LHCN-M2 (cell line): ENCODE measurements at places on chromosomes 5 and 9. TPM values are rescaled to one million over a fixed set of nuclear protein-coding genes. Genes with fewer than 3 reads are reported as not detected.

DNA sequence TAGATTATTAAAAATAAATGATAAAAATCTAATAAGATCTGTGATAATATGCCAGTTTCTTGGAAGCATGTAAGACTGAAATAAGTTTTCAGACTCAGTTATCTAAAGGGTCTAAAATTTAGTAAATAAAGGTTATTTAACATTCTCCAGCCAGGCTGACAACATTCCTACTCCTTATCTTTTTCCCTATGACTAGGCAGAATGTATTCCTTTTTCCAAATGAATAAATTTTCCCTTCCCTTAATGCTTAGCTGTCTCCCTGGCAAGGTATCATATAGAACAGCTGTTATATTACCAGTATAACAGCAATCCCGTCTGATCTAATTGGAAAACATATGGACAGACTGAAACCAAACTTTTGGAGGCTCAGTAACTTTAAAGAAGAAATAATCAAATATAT is 13.0 kb downstream of the MEGF9 start:
- no peak for DNase-seq

The SPRY4 gene
- 25.6 and 36.4 TPM in 2 replicates for total RNA-seq

GRCh38 chr9:94921092-94921471 is 194.6 kb downstream of the AOPEP start:
- peak; percentile 81 for DNase-seq

DNA sequence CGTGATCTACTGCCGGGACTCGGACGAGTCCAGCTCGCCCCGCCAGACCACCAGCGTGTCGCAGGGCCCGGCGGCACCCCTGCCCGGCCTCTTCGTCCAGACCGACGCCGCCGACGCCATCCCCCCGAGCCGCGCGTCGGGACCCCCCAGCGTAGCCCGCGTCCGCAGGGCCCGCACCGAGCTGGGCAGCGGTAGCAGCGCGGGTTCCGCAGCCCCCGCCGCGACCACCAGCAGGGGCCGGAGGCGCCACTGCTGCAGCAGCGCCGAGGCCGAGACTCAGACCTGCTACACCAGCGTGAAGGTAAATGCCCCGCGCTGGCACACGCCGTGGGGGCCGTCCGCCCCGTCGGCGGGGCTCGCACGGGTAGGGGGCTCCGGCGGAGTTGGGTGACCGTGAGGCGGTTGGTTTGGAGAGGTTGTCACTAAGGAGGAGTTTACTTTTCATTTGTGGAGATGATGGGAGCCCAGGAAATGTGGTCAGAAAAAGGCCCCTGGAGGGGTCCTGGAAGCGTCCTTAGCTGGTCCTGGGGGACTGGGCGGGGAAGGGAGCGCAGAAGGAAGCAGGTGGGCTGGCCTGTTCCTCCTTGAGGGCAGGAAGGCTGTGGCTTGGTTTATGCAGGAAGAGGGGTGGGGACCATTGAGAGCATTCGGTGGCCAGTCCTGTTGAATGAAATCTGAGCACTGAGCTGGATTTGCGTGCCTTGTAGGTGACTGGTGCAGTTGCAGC is 647 bp downstream of the PDE8B start:
- DNase-seq: no peak

DNA sequence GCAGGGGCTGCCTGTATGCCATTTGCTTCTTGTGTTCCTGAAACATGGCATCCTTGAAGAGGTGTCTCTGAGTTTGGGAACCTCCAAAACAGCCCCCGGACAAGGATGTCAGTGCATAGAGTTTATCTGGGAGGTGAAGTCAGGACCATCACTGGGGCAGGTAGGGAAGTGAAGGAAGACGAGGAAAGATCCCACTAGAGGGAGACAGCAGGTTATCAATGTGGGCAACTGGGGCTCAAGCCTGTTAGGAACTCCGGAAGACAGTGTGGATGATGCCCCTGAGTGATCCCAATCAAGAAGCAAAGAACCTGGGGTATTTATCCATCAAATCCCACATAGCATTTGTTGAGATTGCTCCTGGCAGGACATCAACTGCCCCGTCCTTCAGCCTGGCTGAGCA is 233.1 kb downstream of the AGTPBP1 start:
- DNase-seq: no peak

The GDA gene
- total RNA-seq: not detected in 2 replicates

The ZNF354C gene
- 5.2 and 5.5 TPM in 2 replicates for total RNA-seq

The ANKRD31 gene
- total RNA-seq: not detected in 2 replicates

GRCh38 chr9:9523476-9524139 is 1089.2 kb downstream of the PTPRD start:
- DNase-seq: no peak

- DNase-seq: no peak
Observed at GRCh38 chr5:76274571-76274970, 128.5 kb upstream of the IQGAP2 start.

DNA sequence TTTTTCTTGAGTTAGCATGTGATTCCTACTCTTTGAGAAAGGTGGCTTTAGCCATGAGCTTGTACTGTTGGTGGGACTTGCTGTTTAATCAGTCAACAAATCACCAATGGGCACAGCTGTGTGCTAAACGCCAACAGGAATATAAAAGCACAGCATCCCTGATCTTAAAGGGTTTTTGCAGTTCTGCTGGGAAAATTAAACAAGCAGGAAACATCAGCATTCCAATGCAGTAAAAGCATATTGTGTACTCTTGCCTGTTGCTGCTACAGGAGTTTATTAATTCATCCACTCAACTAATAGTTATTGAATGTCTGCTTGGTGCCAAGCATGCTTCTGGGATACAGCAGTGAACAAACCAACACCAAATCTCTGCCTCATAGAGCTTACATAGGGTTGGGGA is 27.4 kb upstream of the F2RL1 start:
- no peak for DNase-seq

- DNase-seq: no peak
Observed at GRCh38 chr5:177117441-177118045, 16.0 kb upstream of the NSD1 start.

GRCh38 chr5:119951330-119951934 is 322.1 kb downstream of the FAM170A start:
- DNase-seq: no peak

- DNase-seq: no peak
Observed at GRCh38 chr5:155728146-155728856, 598.7 kb upstream of the SGCD start.

- DNase-seq: no peak
Observed at GRCh38 chr5:22910523-22910922, 57.4 kb upstream of the CDH12 start.

DNA sequence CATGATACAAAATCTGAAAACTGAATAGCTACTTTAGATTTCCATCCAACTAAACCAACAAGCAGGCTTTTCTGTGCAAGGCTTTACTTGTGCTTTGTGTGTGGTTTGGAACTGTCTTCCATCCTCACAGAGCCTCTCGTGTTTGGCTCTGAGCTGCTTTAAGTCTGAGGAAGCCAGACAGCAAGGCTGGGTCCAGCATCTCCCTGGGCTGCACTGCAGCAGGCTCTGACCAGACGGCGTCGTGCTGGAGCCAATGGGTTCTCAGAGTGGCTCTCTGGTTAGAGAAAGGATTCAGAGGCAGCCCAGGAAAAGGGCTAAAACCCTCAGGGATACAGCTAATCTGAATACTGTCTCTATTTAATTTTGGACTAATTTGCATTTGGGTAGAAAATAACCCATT is 207.9 kb upstream of the EFNA5 start:
- DNase-seq: no peak

GRCh38 chr5:111966290-111966689 is 209.3 kb upstream of the NREP start:
- DNase-seq: no peak

DNA sequence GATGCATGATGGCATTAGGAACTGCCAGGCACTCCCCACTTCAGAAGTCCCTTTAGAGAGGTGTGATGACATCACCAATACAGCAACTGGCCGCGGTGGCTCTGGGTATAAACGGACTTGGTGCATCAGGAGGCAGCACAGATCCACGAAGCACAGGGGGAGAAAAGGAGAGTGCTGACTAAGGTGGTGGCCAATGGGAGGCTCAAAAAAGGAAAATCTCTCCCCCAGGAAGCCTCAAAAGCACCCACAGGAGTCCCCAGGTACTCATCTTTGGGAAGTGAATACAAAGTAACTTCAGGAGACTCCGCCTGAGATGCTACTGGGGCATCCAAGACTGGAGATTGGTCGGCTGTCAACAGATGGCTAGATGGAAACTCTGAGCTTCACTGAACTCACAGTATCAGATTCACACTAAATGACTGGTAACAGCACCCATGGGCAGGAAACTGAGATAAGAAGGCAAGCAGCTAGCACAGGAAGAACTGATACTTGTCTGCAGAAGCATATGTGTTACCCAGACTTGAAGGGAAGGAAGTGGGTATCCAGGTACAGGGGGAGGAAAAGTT is 7.6 kb downstream of the TTC39B start:
- DNase-seq: no peak

DNA sequence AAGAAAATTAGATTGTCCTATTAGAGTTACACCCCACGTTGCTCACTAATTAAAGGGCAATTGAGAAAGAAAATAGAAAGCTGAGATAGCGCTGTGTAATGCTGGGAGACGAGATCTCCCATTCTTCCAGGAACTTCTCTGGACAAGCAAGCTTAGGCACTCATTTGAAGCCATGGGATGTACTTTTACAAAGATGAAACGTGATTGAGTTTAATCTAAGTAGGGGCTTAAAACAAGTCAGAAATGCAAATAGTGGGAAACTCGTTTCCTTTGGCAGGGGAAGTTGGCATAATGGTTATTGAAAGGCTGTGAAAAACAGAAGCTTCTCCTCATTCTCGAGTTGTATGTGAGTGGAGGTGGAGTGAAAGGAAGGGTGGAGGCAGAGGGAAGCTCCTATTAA is 3.7 kb downstream of the PRDM6 start:
- no peak for DNase-seq

DNA sequence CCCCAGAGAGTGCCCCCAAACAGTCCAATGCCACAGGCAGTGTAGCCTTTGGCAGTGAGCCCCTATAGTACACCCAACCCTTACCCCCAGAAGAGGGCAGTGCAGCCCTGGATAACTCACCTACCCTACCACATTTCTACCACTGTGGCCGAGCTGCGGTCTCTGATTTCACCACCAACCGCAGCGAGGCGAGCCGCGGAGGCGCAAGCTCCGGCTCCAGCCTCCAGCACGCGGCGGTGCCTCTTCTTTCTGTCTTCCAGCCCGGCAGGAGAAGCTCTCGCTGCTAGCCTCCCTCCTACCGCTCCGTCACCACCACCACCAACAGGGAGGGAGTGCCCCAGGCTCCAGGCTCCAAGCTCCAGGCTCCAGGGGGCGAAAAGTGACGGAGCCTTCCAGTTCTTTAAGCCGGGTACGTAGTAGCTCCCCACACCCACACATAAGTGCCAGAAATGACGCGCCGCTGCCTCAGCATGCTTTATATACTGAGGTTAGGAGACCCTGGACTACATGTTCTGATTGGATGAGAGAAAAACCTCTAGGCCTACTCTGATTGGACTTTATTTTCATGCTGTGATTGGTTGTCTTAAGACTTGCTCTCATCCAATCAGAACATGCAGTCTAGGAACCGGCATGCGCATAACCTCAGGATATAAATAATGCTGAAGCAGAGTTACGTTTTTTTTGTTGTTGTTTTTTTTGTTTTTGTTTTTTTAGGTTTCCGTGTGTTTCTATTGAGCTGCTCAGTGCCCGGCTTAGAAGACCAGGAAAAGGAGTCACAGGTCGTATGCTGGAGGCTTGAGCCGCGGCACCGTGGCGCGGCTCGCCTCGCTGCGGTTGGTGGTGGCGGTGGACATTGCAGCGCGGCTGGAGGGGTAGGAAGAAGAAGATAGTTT is at the start of gene PCAT7:
Gene PCAT7, plus strand, starts transcription at position 645 of the 893 bp plus-strand sequence.
- DNase-seq: no peak

- no peak for DNase-seq
Observed at GRCh38 chr9:134870301-134870694, 10.3 kb upstream of the FCN2 start.

DNA sequence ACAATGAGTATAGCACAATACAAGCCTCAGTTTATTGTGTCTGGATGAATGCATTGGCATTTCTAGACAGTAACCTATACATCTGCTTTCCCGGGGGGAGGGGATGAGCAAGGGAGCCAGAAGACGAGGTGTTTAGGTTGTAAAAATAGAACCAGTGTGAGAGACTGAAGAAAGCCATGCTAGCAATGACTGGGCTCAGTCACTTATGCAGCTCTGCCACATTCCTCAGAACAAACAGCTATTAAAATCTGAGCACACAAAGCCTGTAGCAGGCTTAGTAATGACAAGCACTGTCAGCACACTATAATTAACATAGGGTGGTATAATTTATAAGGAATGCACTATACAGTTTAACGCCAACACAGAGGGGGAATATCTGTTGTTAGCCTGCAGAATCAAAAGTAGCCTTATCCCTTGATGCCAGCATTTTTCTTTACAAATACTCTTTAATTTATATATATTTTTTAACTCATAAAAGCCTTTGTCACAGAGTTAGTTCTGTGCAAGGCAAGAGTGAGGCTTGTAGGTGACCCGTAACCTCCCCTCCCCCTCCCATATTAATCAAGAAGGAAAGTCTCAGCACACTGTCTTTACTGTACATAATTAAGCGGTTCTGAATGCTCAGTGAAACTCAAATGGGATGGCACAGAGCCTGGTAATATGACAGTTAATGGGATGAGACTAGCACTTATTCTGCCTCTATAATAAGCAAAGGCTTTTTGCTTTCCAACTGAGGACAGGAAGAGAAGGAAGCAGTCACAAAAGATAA is 295.4 kb downstream of the CSNK1G3 start:
- no peak for DNase-seq

GRCh38 chr5:65480306-65480865 is 1.3 kb downstream of the ADAMTS6 start:
- DNase-seq: peak; percentile 78

The NRG2 gene
- total RNA-seq: not detected in 2 replicates

The IFNB1 gene
- total RNA-seq: not detected in 2 replicates

- DNase-seq: no peak
Observed at GRCh38 chr5:155434681-155435080, 421.1 kb downstream of the KIF4B start.

DNA sequence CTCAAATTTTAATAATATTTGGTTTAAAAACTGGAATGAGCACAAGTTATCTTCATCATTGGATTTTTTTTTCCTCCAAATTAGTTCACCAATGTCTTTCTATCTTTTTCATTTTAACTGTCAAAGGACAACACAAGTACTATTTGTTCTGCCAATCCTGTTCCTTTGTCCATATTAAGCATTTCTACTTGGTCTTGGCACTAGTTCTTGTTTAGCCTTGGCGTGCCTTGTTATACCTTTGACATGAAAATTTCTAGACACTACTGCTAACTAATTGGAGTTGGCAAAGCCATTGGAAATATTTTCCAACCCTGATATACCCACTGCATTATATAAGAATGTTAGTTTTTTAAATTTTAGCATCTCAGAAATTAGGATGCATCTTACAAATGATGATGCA is 3.8 kb downstream of the SPINK6 start:
- no peak for DNase-seq

GRCh38 chr5:20114526-20114925 is 126.5 kb upstream of the CDH18 start:
- DNase-seq: no peak
